ENCODE measurements at places on chromosomes 12 and 14.
A peak's percentile ranks its signal among the peaks of the same experiment; 100 is the strongest.

GRCh38 chr14:20606190-20606901, 15.2 kb upstream of the RNASE12 start:
- peak; percentile 22 for DNase-seq

GRCh38 chr14:103556946-103557758, 5.3 kb downstream of the BAG5 start:
- no peak for DNase-seq

DNA sequence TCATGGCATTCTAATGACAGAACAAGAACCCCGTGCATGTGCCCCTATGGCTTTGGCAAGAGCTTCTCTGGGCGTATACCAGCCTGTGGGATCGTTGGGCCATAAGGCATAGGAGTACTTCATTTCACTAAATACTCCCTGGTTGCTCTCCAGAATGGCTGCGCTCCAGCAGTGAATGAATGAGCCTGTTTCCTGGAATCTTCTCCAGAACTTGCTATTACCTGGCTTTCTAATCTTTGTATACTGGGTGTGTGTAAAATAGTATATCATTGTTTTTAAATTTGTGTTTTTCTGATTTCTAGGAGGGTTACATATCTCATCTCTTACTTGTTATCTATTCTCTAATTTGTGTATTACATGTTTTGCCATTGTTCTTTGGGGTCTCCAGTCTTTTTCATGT, 28.6 kb upstream of the EMP1 start:
- no peak for DNase-seq

- no peak for DNase-seq
Measured at GRCh38 chr14:35248476-35248788, 43.8 kb upstream of the PSMA6 start.

- DNase-seq: no peak
Measured at GRCh38 chr12:105409801-105410471, 79.4 kb downstream of the C12orf75 start.

DNA sequence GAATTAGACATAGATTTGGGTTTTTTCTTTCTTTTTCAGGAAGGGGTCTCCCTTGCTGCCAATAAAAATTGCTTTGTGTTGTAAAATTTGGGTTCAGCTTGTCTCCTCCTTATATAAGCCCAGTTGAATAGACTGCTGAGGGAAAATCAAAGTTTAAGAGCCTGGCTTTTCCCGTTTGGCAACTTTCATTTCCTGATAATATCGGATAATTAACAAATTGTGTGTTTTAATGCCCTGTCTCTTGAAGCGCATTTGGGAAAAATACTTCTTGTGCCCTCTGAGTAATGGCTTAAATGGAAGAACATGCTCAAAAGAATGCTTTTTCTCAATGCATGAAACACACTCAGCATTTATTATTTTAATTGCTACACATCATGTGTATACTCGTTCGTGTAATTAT, 198.0 kb upstream of the DCN start:
- no peak for DNase-seq

- DNase-seq: no peak
Measured at GRCh38 chr12:47491516-47492305, 214.1 kb downstream of the RPAP3 start.

DNA sequence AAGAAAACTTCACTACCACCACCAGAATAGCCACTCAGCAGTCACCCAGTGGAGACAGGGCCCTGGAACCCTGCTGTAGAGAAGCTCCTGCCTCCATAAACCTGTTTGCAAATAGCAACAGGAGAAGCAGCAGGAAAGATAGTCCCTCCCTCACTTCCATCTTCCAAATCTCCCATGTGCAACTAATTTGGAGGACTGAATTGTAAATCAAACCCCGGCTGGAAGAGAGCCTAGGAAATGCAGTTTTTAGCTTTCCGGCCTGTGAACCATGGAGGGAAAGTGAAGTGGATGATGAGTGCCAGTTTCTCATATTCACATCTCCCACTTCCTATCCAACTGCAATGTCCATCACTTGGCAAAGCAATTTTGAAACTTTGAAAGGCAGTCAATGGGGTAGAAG, 167.2 kb upstream of the FRMD6 start:
- no peak for DNase-seq

GRCh38 chr12:92844151-92844763, 84.8 kb downstream of the EEA1 start:
- DNase-seq: no peak

- no peak for DNase-seq
Measured at GRCh38 chr12:69666798-69667197, 32.3 kb downstream of the BEST3 start.

DNA sequence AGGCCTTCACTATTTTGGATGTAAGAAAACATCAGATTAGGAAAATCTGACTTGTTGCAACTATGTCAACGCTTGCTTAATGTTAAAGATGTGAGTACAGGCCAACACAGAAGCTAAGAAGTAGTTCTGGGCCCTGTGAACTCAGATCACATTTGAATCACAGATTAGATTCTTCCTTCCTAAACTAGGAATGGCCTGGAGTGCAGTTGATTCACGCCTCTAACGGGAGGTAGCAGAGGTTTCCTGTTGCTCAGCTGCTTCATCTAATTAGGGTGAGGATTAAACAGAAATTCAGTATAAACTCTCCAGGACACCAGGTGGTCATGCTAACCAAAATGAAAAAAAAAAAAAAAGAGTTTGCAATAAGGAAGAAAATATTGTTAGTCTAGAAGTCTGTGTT, 314.3 kb downstream of the TRHDE start:
- no peak for DNase-seq

GRCh38 chr12:100199347-100200149, 1.1 kb upstream of the ACTR6 start:
- no peak for DNase-seq

GRCh38 chr14:68679746-68680467, 113.0 kb downstream of the ZFP36L1 start:
- DNase-seq: no peak

DNA sequence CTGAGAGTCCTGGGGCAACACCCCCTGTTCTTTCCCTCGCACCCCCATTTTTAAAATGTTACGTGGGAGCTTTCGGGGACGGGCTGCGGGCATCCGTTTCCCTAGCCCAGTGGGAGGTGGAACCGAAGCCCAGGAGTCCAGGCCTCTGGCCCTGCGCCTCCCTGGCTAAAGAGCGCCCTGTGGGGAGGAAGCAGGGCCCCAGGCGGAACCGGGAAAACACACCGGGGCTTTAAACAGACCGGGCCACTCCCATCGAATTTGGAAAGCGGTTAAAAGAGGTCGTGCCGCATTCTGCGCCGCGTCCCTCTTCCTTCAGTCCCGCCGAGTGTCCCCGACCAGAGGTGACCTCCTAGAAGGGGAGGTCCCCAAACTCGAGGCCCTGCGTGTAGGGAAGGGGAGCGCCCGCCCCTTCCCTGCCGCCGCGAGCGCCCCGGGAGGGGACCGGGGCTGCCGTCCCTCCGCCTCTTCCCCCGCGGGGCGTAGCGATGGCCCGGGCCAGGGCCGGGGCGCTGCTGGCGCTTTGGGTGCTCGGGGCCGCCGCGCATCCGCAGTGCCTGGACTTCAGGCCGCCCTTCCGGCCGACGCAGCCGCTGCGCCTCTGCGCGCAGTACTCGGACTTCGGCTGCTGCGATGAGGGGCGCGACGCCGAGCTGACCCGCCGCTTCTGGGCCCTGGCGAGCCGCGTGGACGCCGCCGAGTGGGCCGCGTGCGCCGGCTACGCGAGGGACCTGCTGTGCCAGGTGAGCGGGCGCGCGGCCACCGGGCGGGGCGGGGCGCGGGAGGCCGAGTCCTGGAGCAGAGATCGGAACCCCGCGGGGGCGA, at the start of gene HHIPL1:
Gene HHIPL1 (plus strand): TSS at position 407 of the 822 bp plus-strand sequence. CDS start 79 bp downstream, at position 486.
- DNase-seq: no peak

- DNase-seq: no peak
Measured at GRCh38 chr12:14303661-14304155, 61.8 kb upstream of the ATF7IP start.

DNA sequence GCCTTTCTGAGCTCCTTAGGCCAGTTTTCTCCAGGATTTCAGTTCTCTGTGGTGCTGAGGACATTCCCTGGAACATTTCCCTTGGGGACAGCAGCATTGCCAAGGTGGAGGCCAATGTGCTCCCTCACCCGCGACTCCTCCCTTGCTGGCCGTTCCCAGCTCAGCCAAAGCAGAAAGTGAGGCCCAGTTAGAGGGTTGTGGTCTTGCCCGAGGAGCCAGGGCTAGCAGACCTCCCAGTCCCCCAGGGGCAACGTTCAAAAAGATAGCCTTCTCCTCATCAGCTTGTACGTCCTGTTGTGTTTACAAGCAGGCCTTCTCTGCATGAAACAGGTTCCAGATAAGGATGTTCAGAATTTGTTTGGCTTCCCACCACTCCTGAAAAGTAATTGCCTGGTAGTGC, 78.4 kb downstream of the SSPN start:
- DNase-seq: no peak

GRCh38 chr12:124026755-124027745, 54.0 kb downstream of the ZNF664 start:
- DNase-seq: no peak

DNA sequence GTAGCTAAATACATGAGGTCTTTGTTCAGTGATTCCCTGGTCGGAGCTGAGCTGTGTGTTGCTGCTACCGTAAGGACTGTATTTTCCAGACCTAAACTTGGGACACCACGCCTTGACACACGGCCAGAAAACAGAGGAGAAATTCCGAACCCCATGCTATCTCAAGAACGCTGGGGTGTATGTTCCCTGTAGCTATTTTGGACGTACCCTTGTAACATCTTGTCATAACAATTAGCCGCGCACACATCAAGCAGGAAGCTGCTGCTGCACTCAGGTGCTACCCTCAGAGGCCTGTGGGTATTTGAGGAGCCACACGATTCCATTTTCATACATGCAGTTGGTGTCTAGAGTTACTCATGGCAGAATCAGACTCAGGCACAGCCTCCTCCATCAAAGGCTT, 255.0 kb downstream of the TMEM132C start:
- no peak for DNase-seq

- no peak for DNase-seq
Measured at GRCh38 chr14:104599446-104599845, 5.1 kb downstream of the TMEM179 start.

DNA sequence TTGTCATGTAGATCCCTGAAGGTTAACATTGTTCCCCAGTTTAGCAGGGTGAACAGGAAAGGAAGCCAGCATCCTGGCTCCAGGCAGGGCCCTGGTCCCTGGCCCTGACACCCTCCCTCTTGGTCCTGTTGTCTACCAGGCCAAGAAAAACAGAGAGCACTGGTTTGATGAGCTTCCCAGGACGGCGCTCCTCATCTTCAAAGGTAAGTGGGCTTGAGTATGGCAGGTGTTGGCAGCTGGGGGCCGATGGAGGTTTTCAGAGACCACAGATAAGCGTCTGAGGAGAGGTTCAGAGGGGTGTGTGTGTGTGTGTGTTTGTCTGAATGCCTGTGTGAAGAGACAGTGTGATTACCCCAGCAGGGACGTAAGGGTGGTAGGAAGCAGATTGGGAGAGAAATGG, 56.3 kb downstream of the SLC8B1 start:
- DNase-seq: no peak

- DNase-seq: no peak
Measured at GRCh38 chr12:125006365-125006764, 12.9 kb downstream of the BRI3BP start.

DNA sequence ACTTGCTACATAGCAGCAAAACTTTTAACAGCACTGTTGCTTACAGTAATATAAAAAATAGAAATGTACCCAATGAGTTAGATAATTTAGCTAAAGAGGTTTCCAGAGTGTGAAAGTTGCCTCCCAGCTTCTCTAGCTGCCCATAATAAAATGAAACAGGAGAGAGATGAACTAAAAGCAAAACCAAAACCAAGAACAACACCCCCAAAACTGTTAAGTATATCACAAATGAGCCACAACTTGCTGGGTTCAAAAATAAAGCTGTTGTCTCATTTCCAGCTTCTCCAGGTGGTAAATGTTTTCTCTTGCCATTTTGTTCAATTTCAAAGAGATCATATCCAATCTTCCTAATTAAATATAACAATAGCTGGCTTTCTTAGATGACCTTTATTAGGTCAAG, 614.0 kb downstream of the ETNK1 start:
- no peak for DNase-seq

DNA sequence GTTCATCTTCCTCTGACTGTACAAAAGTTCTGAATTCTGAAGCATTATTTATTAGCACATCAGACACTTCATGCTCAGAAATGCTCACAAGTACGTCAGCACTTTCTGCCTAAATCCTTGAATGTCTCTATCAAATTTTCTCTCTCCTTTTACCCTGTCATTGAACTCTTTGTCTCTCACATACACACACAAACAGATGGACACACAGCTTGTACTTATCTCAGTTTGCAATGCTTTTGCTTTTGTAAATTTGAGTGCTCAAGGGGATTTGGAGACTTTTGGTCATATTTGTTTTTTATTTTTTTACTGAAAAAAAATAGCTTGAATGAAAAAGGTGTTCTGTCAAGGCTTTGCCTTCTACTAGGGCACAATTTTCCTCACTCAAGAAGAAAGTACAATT, 64.2 kb upstream of the PDZRN4 start:
- DNase-seq: peak; percentile 7

GRCh38 chr14:73323896-73324399, 86.6 kb downstream of the PAPLN start:
- no peak for DNase-seq

DNA sequence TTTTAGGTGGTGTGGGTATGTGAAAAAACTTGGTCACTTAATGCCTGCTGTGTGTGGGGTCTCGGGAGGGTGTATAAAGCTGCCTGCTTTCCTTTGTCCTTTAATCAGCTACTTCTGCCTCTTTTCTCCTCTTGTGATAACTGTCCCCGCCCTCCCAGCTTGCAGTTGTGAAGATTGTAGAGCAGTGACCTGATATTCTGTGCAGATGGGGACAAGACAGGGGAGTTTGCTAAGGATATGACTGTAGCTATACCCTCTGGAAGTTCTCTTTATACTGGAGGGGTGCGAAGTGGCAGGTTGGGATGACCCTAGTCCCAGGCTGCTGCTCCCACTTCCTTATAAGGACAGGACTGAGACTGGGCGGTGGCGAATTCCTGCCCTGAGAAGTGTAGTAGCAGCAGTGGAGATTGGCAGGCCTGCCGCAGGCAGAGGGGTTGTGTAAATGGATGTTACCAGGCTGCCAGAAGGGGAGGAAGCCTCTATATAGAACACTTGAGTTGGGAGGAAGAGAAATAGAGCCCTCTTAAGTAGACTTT, 835 bp downstream of the MYL6 start:
- DNase-seq: no peak

- DNase-seq: no peak
Measured at GRCh38 chr12:50038336-50038735, 13.0 kb upstream of the RACGAP1 start.

DNA sequence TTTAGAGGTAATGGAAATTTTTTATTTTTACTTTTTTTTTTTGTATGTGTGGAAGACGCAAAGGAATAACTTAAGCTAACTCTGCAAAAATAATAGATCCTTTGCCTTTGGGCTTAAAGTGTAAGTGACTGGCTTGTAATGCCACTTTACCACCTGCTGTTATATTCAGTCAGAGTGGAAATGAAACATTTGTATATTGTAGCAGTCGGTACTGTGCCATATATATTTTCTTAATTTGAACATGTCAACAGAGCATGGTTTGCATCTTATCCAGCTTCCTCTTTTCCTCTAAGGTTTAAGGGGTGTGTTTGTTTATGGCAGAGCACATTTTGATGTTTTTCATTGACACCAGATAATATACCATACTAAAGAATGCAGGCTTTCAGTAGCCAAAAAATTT, 176.6 kb downstream of the TRHDE start:
- no peak for DNase-seq
